GM12865 (cell line): ENCODE measurements at places on chromosomes 4 and X.

GRCh38 chr4:153227469-153228075, 23.3 kb downstream of the TRIM2 start:
- DNase-seq = no peak

- no peak for DNase-seq
Measured at GRCh38 chr4:141132709-141133145, 542 bp downstream of the RNF150 start.

GRCh38 chrX:40468033-40468846, 112.5 kb upstream of the ATP6AP2 start:
- DNase-seq = peak; percentile 79

DNA sequence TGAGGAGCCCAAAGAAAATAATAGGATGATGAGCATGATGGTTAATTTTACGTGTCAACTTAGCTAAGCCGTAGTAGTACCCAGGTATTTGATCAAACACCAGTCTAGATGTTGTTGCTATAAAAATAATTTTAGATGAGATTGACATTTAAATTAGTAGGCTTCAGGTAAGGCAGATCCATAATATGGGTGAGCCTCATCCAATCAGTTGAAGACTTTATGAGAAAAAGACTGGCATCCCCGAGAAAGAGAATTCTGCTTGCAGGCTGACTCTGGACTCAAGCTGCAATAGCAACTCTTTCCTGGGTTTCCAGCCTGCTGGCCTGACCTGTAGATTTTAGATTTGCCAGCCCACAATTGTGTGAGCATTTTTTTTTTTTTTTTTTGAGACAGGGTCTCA, 192.8 kb upstream of the LNX1 start:
- no peak for DNase-seq

DNA sequence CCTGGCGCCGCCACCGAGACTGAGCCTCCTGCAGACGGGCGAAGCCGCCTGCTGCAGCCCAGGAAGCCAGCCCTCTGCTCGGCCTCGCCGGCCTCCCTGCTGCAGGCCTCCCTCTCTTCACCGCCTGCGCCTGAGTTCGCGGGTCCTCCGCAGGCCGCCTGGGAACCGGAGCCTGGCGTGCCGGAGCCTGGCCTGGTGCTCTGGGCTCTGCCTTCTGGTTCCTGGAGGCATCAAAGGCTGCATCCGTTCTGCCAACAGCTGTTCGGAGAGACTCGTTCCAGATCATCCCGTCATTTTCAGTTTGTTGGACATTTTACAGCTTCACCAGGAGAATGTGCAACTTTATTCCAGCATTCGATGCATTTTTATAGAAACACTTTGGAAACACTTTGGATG, 178.0 kb downstream of the DCLK2 start:
- no peak for DNase-seq
